ENCODE measurements at places on chromosomes 12 and 14. TPM values are rescaled to one million over a fixed set of nuclear protein-coding genes. Genes with fewer than 3 reads are reported as not detected.

Gene FLVCR2
- 86.1 TPM for total RNA-seq

Gene CTSG
- total RNA-seq, result 2.7 TPM

Gene NT5DC3
- total RNA-seq, result 15.9 TPM

Gene IRF2BPL
- 69.2 TPM for total RNA-seq

Gene REP15
- not detected for total RNA-seq

Gene CLEC4A
- 4.6 TPM for total RNA-seq

Gene KLRC2
- total RNA-seq, result not detected

Gene FRS2
- 51.7 TPM for total RNA-seq

Gene PLD4
- total RNA-seq, result not detected

Gene VSX2
- not detected for total RNA-seq

Gene RFLNA
- 15.9 TPM for total RNA-seq

GRCh38 chr12:9365296-9365695, 157.1 kb upstream of the PZP start:
- DNase-seq, result no peak

DNA sequence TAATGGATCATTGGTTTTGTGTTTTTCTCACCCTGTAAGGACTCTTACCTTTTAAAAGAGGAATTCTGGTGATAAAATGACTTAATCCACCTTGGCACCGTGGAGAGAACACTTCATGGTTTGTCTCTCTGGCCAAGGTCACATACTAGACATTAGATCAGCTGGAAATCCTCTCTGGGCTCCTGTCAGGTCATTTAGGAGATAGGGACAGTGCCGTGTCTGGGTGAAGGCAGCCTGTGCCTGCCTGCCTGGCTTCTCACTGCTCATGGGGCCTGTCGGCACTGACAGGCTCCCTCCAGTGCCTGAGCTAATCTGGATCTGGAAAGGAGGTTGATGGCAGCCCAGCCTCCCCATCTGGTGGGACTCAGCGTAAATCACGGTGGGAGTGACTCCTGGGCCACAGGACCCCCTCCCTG, 5.7 kb downstream of the CRADD start:
- DNase-seq, result no peak

DNA sequence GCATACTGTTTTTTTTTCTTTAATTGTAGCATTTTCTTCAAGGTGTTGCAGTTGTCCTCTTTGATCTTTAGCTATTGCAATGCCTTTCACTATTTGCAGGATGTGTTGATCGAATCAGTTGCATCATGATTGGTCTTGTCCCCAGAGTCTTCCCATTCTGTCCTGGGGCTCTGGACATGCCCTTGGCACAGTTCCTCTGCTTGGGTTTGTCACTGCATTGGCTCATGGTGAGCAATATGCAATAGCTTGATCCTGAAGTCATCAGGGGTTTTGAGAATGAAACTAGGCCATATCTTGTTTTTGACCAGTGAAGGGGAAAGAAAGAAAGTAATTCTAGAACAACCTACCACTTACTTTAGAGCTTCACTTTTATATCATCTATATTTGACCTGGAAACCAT, 281.5 kb downstream of the TMEM117 start:
- no peak for DNase-seq

GRCh38 chr12:6780573-6780972, 8.3 kb downstream of the LAG3 start:
- no peak for DNase-seq

DNA sequence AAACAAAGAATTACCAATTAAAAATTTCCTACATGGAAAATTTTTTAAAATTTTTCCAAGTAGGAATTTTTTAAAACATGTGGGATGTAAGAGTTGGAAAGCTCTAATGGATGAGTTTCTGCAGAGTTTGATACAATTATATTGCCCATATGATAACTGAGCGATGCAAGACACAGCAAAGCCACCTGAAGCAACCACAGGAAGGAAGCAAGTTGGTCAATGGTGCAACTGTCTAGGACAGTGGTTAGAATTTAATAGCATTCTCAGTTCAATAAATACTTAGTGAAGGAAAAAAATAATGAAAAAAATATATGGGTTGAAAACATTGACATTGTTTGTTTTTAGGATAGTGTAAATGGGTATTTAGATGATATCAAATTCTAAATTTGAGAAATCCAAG, 178.6 kb upstream of the GARIN2 start:
- no peak for DNase-seq

DNA sequence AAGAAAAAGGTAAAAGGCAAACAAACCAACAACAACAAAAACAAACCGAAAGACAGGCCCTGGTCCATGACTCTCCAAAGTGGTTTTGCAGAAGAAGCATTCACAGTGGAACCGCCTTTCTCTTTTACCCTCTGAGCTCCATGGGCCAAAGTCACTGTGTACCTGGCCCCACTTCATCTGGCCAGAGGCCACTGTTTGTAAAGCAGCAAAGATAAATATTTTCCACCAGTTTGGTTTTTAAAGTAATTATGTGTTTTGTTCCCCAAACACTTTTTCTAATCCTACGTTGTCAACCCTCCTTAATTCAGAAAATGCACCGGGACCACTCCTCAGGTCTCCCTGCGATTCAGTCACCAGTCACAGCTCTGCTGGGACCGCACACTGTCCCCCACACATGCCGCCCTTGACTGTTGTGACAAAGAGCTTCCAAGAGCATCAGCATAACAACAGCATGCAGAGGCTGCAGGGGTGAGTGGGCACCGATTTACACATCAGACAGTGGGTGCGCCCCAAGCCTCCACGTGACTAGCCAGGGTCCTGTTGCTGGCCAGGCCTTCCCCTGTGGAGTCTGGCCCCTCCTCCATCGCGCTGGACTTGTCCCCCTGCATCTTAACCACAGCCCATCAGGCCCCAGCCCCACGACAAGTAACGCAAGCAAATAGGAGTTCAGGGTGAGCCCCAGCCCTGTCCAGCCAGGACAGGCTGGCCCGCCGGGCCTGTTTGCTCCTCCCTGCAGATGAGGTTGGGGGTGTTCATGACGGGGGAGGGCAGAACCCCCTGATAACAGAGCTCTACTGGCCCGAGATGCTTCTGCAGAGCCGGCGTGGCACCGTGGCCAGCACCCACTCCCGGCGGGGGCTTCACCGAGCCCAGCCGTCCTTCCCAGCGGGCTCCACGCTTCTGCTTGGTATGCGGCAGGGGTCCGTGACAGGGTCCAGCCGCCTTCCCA, 65.2 kb upstream of the DIO3 start:
- DNase-seq, result peak; percentile 10

DNA sequence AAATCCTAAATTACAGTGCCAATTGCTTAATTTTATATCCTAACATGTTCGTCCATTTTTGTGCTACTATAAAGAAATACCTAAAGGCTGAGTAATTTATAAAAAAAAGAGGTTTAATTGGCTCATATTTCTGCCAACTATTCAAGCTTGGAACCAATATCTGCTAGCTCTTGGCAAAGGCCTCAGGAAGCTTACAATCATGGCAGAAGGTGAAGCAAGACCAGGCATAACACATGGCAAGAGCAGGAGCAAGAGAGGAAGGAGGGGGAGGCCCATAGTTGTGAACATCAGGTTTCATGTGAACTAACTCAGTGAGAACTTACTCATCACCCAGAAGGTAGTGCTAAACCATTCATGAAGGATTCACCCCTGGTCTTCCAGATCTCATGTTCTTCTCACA, 494.3 kb downstream of the CCER1 start:
- DNase-seq, result no peak

DNA sequence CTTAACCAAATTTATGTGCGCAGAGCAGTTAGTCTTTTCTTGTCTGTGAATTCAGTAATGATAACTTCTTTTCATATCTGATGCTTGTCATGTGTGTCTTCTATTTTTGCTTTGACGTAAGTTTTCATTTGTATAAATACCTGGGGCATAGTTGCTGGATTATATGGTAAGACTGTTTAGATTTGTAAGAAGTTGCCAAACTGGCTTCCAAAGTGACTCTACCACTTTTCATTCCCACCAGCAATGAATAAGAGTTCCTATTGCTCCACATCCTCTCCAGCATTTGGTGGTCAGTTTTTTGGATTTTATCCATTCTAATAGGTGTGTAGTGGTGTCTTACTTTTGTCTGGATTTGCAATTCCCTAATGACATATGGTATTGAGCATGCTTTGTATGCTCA, 8.9 kb downstream of the ZNF268 start:
- DNase-seq, result no peak

- no peak for DNase-seq
Observed at GRCh38 chr12:124808272-124808671, 55.4 kb downstream of the SCARB1 start.

DNA sequence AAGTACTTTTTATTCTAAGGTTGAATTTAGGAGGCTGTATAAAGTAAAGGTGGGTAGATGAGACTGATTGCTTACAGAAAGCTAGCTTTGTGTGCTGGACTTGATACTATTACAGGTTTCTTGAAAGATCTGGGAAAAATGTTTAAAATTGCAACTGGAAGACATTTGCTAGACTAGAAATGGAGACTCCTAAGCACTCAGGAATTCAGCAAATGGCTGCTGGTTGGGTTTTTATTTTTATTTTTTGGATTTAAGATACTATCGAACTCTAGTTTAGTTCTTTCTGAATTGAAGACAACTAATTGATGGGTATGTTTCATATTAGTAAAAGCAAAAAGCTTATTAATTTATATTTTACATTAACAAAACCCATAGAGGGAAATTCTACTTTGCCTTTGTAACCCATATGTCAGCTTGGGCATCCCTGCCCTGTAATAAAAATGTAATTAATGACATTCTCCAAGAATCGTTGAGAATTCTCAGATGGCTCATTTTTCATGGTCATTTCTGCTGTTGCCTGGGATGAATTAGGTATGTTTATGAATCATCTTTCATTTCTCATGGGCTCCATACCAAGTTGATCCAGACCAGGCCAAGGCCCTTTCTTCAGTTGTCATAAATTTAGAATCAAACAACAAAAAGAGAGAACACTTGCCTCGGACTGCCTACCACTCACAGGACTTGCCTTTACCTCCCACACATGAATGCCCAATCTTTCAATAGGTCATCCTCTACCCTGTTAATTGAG, 102.1 kb downstream of the ERGIC2 start:
- no peak for DNase-seq

GRCh38 chr12:64893961-64894360, 69.5 kb downstream of the TBC1D30 start:
- DNase-seq, result no peak

- DNase-seq, result no peak
Observed at GRCh38 chr12:6536894-6537579, 2.7 kb downstream of the GAPDH start.

GRCh38 chr12:110002676-110003515, 3.7 kb downstream of the ANKRD13A start:
- DNase-seq, result no peak

DNA sequence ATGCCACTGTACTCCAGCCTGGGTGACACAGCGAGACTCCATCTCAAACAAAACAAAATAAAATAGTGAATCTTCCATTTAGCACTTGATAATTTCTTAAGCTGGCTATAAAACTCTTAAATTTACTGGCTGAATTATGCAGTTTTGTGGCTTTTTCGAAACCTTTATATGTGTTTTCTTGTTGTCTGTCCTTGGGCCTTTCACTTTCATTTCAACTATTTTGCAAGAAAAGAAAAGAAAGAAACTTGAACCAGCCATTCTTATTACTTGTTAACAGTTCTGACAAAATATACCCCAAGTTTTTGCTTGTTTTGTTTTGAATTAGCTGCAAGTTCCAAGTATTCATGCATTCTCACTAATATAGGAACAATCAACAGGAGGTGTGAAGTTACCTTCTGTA, 42.8 kb downstream of the PRICKLE1 start:
- DNase-seq, result no peak

All from tibial nerve (tissue), 4 donors.